ENCODE measurements at places on chromosomes 2 and 18. TPM values are rescaled to one million over a fixed set of nuclear protein-coding genes. Genes with fewer than 3 reads are reported as not detected.

The MRO gene
- 0.26 TPM for total RNA-seq

The PROKR1 gene
- not detected for total RNA-seq

The HDLBP gene
- total RNA-seq = 266 TPM

The TANC1 gene
- 7.9 TPM for total RNA-seq

The CD28 gene
- total RNA-seq = not detected

The TFCP2L1 gene
- 29.7 TPM for total RNA-seq

The PAIP2B gene
- total RNA-seq = 0.23 TPM
